ENCODE measurements at places on chromosomes 7 and 10.

- no peak for DNase-seq
These were observed 50.4 kb upstream of the EBF3 start for GRCh38 chr10:130014263-130015074.

DNA sequence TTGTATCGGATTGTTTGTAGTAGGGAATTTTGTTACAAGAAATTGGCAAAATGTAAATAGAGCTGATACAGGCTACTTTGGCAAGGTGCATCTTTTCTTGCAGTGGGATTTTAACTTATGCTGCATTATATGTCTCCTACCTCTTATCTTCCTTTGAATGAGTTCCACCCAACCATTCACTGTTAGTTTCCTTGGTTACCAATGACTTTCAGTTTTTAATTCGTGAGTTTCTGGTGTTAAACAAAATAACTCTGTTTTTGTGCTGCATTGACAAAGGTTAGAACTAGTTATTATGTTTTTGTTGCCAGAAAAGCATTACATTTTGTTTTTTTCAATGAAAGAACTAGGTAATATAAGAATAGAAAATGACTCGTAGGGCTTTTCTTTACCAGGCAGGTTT, 327.2 kb downstream of the LHFPL3 start:
- no peak for DNase-seq

GRCh38 chr7:26700386-26700785, 164.0 kb downstream of the SKAP2 start:
- DNase-seq = no peak

GRCh38 chr7:157537056-157537455, 200.3 kb downstream of the DNAJB6 start:
- no peak for DNase-seq

DNA sequence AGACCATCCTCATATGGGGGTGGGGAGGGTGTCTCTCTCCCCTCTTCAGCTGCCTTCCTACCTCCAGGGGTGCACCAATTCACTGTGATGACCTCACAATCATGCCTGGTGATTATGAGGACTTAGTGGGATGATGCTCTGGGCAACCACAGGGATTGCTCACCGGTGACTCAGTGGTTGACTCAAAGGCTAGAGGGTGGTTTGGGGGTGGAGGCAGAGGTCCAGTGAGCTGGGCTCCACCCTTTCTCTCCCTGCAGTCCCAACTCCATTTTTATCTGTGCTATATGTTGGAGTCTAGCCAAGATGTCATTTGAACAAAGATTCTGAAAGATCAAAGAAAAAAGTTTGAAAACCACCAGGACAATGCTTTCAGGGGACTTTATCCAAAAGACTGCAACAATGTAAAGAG, 286.9 kb downstream of the KCNMA1 start:
- DNase-seq = no peak

- DNase-seq = no peak
These were observed 17.6 kb downstream of the FKBP6 start for GRCh38 chr7:73345538-73345937.

- DNase-seq = no peak
These were observed 215.1 kb downstream of the DIP2C start for GRCh38 chr10:474406-474805.

DNA sequence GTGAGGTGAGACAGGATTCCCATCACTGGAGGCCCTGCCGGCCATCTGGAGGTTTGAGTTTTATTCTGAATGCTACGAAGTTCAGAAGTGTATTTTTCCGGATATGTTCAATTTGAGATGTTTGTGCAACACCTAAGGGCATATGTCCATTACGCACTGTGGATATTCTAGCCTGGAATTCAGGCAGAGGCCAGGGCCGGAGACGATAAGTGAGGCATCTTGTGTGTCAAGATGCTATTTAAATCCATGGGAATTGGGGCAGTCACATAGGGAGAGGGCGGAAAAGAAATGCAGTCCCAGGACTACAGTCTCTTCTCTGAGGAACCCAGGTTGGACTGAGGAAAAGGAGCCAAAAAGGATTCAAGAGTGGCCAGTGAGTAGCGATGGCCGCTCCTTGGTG, 1.9 kb upstream of the SUV39H2 start:
- DNase-seq = no peak

- no peak for DNase-seq
These were observed 23.6 kb downstream of the BZW2 start for GRCh38 chr7:16669581-16669980.

GRCh38 chr7:149772956-149773434, 393 bp downstream of the ZNF467 start:
- peak; percentile 31 for DNase-seq

DNA sequence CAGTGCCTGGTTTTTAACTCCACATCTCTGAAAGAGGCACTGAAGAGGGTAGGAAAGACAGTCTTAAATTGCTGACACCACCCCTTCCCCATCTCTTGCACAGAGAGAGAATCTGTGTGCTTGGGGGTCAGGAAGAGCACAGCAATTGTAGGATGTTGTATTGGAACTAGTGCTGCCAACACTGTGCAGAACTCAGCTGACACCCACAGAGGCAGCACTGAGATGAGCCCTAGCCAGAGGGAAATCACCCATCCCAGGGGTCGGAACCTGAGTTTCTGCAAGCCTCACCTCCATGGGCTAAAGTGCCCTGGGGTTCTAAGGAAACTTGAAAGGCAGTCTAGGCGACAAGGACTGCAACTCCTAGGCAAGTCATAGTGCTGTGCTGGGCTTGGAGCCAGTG, 11.0 kb upstream of the TNKS2 start:
- DNase-seq = no peak

GRCh38 chr7:127474457-127474856, 81.9 kb upstream of the ZNF800 start:
- DNase-seq = peak; percentile 30

DNA sequence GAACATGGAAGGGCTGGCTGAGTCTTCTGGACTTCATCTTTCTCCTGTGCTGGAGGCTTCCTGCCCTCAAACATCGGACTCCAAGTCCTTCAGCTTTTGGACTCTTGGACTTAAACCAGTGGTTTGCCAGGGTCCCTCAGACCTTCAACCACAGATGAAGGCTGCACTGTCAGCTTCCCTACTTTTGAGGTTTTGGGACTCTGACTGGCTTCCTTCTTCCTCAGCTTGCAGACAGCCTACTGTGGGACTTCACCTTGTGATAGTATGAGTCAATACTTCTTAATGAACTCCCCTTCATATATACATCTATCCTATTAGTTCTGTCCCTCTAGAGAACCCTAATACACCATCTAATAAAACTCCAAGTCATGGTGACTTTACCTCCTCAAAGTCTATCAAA, 4.0 kb upstream of the CLEC5A start:
- peak; percentile 21 for DNase-seq

GRCh38 chr7:113715981-113716856, 202.6 kb downstream of the PPP1R3A start:
- DNase-seq = no peak

DNA sequence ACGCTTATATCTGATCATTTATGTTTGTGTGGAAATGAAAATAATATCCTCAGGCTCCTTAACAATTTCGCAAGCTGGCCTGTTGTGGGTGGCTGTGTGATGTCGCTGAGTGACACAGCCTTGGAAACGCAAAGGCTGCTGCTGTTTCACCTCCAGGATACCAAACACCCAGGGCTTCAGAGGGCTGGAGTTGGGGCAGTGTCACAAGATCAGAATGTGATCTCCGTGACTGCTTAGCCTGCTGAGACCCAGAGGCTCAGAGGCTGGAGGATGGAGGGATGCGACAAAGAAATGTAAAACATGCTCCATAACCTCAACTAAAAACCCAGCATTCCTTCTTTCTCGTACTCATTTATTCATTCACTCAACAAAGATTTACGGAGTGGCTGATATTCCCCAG, 37.2 kb upstream of the BMPER start:
- DNase-seq = no peak

DNA sequence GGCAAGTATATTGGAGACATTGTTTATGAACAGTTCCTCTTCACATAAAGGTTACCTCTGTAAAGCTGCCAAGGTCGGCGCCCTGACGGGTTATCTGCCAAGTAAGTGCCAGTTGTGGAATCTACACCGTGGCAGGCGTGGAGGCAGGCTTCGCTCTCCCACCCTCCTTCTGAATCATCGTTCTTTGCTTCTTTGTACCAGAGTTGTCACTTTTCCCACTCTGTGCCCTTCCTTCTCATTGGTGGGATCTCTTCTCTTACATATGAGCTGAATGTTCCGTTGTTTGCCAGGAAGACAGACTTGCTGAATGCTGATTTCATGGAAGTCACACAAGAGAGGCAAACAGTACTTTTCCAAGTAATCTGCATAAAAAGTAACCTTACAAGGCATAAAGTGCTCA, 40.6 kb upstream of the PTPRZ1 start:
- DNase-seq = no peak

DNA sequence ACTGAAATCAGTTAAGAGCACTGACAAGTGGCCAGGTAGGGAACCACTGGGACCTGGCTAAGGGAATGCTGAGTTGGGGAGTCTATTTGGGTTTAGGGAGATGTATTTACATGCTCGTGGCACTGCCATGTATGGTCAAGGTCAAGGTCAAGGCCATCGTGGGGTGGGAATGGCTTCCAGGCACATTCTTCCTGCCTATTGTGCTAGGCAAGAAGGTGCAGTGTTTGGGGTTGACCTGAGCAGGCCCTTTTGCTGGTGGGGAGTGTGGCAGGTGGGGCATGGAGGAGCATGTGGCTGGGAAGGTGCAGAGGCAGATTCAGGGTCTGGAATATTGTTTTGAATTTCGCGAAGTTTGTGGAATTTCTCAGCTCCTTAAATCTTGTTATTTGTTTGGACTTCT, 17.8 kb downstream of the FAM241B start:
- no peak for DNase-seq

DNA sequence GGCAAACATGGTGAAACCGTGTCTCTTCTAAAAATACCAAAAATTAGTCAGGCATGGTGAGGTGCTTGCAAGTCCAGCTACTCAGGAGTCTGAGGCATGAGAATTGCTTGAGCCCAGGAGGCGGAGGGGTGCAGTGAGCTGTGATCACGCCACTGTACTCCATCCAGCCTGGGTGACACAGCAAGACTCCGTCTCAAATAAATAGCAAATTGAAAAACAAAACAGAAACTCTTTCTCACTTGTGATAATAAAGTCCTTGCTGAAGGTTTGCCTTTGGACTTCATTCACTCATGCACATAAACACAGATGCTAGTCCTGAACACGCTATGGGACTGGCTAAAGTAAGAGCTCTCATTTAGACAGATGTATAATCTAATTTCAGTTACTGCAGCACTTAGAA, 37.6 kb downstream of the ANK3 start:
- DNase-seq = no peak

DNA sequence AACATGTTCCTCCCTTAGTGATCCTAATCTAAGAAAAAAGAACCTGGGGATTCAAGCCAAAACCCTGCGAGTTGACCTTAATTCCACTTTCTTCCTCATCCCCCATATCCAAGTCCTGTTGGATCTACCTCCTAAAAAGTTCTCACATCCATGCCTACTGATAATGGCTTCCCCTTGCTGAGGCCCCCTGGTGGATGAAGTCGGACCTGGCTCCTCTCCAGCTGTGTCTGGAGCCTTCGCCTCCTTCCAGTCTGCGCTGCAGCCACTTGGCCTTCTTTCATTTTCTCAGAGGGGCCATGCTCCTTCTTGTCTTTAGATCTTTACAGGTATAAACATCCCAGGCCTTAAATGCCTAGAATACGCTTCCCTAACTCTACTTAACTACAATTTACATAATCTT, 8.1 kb downstream of the PDE1C start:
- DNase-seq = peak; percentile 75

- no peak for DNase-seq
These were observed 152.2 kb upstream of the PDE1C start for GRCh38 chr7:32222251-32222900.

GRCh38 chr7:32218741-32219288, 148.6 kb upstream of the PDE1C start:
- DNase-seq = no peak

GRCh38 chr10:22737587-22737986, 23.2 kb upstream of the PIP4K2A start:
- DNase-seq = peak; percentile 52
